Activated naive CD8-positive, alpha-beta T cell treated with anti-CD3 and anti-CD28 coated beads, Interleukin-2, amount 10 ng/mL, durations not matched to agents 7 days and 5 days (primary cell): ENCODE measurements at places on chromosomes 12 and 14. TPM values are rescaled to one million over a fixed set of nuclear protein-coding genes. Genes with fewer than 3 reads are reported as not detected.

PMEL gene
- total RNA-seq, result 0.42 TPM

RASSF9 gene
- not detected for total RNA-seq

MBIP gene
- 21.1 TPM for total RNA-seq

ZNF26 gene
- 22.5 TPM for total RNA-seq

CLEC4C gene
- total RNA-seq, result not detected

SLC16A7 gene
- 39.7 TPM for total RNA-seq

AKAP3 gene
- total RNA-seq, result 4.1 TPM
